ENCODE measurements at places on chromosomes 2 and 18.

GRCh38 chr2:219126555-219126954 lies 34.1 kb downstream of the NHEJ1 start:
- no peak for DNase-seq

DNA sequence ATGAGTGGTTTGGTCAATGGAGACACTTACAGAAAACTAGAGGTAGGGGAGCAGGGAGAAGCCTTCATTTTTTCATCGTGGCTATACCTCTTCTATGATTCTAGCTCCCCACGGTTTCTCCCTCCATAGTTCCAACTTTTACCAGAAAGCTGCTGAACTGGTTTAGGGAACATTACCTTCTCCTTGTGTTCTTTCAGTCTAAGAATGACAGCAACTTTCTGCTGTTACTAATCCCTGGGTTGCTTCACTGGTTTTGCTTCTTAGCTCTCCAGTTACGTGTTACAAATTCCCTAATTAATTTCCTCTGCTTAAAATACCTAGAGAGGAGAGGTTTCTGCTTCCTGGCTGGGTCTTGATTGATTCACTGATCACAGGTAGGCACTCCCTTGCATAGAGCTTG lies 499.9 kb downstream of the SLC4A3 start:
- DNase-seq = no peak

GRCh38 chr2:8334866-8335325 lies 347.0 kb upstream of the ID2 start:
- no peak for DNase-seq

GRCh38 chr2:227654426-227654825 lies 12.2 kb upstream of the SCYGR5 start:
- no peak for DNase-seq

DNA sequence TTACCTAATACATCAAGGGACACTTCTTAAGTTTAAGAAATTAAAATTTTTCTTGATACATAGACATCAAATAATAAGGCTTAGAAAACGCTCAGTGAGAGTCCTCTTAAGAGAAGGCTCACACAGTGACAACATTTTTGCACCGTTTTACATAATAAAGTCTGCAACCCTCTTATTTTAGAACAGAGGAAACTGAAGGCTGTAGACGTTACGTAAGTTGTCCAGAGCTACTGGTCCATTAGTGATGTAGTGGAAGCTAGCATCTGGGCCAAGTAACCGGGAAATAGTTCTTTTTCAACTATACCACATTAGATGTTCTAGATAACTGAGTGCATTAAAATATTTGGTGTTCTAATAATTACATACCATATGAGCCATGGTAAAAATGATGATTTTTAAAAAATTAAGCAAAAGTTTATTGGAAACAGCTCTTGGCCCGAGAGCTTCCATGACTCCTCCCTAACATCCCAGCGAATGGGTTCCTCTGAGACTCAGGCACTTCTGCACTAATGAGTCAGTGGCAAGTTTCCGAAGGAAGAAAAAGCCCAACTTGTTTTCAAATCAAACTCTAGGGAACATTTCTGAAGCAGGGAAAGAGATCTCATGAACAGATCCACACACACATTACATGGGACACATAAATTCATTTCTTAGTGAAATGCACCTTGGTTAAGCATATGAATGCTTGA lies 232.6 kb upstream of the PXDN start:
- DNase-seq = no peak
